ENCODE measurements at places on chromosomes 16 and 17.
A peak's percentile ranks its signal among the peaks of the same experiment; 100 is the strongest.

- DNase-seq, result no peak
Observed at GRCh38 chr17:34909040-34909439, 52.2 kb downstream of the CCT6B start.

GRCh38 chr17:14359163-14360020 lies 58.5 kb downstream of the HS3ST3B1 start:
- DNase-seq, result no peak

DNA sequence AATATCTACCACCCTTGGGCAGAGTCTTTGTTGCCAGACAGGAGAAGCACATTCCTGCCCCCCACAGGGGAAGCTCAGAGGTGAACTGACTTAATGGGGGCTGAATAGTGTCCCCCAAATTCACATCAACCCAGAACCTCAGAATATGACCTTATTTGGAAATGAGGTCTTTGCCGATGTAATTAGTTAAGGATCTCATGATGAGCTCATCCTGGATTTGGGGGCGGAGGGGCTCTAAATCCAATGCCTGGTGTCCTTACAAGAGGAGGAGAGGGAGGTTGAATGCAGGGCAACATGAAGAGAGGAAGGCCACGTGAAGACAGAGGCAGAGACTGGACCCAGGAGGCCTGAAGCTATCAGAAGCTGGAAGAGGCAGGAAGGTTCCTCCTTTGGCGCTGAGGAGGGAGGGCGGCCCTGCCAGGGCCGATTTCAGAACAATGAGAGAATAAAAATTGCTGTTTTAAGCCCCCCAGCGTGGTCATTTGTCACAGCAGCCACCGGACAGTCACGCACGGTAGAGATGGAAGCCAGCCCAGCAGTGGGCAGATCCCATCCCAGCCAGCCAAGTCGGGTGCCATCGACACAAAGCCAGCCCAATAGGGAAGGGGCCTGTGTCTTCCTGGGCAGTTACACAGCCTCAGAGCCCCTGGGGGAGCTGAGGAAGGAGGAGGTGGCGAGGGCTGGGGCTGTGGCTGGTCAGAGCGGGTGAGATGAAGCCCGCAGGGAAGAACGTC lies 21.3 kb downstream of the C16orf74 start:
- no peak for DNase-seq

- no peak for DNase-seq
Observed at GRCh38 chr16:164827-165538, 795 bp upstream of the HBM start.

GRCh38 chr17:45406107-45406506 lies 26.6 kb downstream of the ARHGAP27 start:
- DNase-seq, result no peak

DNA sequence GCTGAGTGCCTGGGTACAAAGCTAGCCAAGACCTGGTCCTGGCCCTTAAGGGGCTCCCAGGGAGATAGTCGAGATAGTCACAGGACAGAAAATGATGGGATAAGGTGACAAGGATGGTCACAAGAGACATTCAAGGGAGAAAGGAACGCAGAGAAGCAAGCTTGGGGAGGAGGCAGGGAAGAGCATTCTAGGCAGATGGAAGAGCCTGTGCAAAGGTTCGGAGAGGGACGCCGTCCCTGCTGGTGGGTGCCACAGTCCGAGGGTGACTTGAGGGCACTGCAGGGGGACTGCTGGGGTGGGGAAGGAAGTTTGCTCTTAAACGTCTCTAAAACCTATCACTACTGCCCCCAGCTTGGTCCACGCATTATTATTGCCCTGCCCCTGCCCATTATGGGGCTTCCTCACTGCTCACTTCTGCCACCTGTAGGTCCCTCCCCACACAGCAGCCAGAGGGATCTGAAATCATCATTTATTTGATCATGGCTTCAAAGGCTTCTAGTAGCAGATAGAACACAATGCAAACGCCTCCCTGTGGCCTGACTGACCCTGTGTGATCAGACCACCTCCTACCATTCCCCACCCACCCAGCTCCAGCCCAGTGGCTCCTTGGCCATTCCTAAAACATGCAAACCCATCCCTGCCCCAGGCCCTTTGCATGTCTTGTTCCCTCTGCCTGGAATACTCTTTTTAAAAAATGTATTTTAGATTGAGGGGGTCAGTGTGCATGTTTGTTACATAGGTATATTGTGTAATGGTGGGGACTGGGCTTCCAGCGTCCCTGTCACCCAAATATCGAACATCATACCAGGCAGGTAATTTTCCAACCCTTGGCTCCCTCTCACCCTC lies 60.3 kb downstream of the RMI2 start:
- peak; percentile 43 for DNase-seq

DNA sequence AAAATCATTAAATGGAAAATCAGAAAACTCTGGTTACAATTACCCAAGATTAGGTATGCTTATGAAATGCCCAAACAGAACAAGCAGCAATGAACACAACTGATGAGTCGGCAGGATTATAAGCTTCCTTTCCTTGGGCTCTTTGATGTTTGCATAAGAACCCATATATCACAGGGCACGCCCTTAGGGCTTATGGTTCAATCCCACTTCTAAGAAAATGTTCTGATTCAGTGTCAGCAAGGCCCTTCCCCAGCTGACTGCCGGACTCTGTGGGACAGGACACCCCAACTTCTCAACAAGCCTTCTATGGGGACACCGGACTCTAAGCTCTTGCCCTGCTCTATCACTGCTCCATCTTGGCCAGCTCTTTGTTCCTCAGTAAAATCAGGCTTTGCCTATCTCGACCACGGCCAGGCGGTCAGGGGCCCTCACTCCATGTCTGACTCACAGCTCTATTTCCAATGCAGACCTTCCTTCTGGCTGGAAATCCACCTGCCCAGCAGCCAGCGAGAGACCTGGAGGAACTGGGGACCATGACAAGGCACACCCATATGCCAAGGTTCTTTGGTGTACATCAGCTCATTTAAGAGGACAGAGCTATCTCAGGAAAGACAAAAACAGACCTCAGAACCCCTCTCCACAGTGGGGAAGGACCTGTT lies 26.8 kb downstream of the LITAFD start:
- DNase-seq, result no peak

DNA sequence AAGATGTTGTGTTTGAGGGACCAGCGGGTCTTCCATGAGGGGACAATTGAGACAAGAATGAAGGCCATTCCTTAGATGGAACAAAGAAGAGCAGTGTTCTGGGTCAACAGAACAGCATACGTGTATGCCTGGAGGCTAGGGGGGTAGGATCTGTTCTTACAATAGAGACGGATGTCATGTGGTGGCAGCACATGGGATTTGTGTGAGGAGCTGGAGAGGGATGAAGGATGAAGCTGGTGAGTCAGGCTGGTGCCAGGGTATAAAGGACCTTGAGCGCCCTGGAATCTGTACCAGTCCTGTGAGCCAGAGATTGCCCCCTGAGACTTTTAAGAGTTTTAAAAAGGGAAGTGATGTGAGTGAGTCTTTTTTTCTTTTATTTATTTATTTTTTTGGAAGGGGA lies 22.8 kb upstream of the WFDC1 start:
- no peak for DNase-seq

DNA sequence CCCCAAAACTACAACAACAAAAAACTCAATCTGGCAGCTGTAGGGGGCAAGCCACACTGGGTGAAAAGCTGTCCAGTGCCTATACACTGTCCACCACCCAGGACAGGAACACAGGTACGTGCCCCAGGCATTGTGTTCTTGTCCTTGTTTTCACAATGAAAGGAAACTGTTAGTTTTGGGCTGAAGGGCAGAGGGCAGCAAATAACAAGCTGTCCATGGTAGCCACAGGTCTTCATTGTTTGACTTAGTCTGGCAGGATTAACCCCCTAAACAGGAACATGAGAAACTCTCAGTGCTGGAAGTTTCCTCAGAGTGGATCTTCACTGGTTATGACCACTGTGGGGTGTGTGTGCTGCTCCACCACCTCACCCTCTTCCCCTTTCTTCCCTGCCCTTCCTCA lies 224.6 kb upstream of the N4BP1 start:
- no peak for DNase-seq

DNA sequence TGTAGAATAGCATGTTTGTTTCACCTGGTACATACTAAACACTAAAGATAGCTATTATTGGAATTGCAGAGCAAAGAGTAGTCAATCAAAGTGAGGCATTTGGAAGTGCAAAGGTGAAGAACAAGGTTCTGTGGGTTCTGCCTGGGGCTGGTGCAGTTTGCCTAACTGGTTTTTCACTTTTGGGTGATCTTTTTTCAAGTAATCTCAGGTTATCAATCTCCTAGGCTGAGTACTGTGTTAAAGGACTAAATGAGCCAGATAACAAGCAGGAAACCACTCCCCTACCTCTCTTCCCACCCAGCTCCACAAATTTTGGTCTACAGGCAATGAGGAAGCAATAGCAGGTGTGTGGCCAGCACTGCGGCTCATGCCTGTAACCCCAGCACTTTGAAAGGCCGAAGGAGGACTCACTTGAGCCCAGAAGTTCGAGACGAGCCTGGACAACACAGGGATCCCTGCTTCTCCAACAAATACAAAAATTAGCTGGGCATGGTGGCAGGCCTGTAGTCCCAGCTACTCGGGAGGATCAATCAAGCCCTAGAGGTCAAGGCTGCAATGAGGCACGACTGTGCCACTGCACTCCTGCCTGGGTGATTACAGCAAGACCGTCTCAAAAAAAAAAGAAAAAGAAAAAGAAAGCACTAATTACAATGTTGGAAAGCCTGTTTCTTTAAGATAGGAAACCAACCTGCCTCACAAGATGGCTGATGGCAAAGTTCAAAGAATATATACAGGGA lies 2.0 kb upstream of the NTAN1 start:
- no peak for DNase-seq

GRCh38 chr17:14590459-14591250 lies 289.8 kb downstream of the HS3ST3B1 start:
- no peak for DNase-seq

DNA sequence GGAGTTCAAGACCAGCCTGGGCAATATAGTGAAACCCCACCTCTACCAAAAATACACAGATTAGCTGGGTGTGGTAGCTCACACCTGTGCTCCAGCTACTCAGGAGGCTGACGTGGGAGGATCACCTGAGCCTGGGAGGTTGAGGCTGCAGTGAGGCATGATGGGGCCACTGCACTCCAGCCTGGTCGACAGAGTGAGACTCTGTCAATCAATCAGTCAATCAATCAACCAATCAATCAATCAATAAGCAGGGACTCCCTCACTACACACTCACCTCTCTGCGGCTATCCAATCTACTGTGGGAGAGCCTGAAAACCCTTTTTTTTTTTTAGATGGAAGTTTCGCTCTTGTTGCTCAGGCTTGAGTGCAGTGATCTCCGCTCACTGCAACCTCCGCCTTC lies 31.6 kb downstream of the CPSF4L start:
- DNase-seq, result no peak

GRCh38 chr17:72635034-72635635 lies 457.4 kb downstream of the SLC39A11 start:
- DNase-seq, result no peak

DNA sequence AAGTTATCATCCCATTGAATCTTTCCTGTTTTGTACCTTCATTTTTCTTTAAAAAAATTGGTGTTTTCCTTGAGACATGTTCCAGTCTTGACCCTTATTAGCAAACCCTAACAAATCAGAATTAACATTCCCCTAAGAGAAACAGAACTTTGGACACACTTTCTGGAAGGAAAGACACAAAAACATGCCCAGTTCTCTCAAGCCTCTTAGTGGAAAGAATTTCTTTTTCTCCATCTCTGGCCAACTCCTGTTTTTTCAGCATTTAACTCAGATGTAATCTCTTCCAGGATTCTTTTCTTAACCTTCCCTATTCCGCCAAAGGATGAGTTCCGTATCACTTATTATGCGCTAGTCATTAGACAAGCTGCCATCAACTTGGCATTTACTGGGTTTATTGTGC lies 23.9 kb upstream of the CDH8 start:
- no peak for DNase-seq

- DNase-seq, result no peak
Observed at GRCh38 chr17:76820561-76820960, 47.6 kb upstream of the MGAT5B start.
